Caco-2 (cell line): ENCODE measurements at places on chromosomes 2 and 18. TPM values are rescaled to one million over a fixed set of nuclear protein-coding genes. Genes with fewer than 3 reads are reported as not detected.
A peak's percentile ranks its signal among the peaks of the same experiment; 100 is the strongest.

PELI1 gene
- total RNA-seq: 64.1 and 69.2 TPM in 2 replicates

PSMA8 gene
- total RNA-seq: not detected in 2 replicates

PKDCC gene
- total RNA-seq: 322 and 339 TPM in 2 replicates

MTIF2 gene
- total RNA-seq: 37.6 and 42.7 TPM in 2 replicates

SPP2 gene
- not detected in 2 replicates for total RNA-seq

SH2D6 gene
- total RNA-seq: 0.51 and 0.88 TPM in 2 replicates

CFAP53 gene
- 0.23 TPM in 1 of 2 replicates, not detected in the other for total RNA-seq

GRCh38 chr2:173157676-173158293 lies 82.1 kb downstream of the MAP3K20 start:
- DNase-seq: no peak

DNA sequence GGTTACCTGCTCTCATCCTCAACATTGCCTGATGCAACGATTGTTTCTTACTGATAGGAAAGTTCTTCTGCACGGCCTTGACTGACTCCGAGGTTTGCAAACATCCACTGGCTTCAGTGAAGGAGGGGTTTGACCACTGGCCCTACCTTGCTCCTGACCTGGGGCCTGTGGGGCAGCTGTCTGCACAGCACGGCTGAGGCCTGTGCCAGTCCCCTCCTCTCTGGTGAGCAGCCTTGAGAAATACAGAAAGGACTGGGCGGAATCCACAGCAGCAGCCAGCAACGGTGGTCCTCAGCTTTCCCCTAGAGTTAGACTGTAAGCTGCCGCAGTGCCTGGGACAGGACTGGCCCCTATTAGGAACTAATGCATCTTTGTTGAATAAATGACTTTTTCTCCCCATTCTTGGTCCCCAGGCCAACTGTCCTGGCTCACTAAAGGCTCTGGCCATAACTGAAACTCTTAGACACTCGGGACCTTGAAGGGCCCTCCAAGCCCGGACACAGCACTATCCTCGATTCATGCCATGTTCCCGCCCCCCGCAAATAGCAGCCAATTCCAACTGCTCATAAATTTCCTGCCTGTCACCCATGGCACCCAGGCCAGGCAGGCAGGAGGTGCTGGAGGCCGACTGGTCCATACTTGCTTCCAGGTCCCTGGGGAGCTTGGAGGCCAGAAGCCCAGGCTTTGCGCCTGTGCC lies 26.7 kb downstream of the ATOH8 start:
- no peak for DNase-seq

GRCh38 chr18:24914171-24914525 lies 437.8 kb downstream of the ZNF521 start:
- no peak for DNase-seq

- no peak for DNase-seq
Observed at GRCh38 chr18:24878289-24878688, 417.9 kb downstream of the HRH4 start.

GRCh38 chr2:241659150-241659739 lies 21.8 kb downstream of the ATG4B start:
- DNase-seq: peak; percentile 48

DNA sequence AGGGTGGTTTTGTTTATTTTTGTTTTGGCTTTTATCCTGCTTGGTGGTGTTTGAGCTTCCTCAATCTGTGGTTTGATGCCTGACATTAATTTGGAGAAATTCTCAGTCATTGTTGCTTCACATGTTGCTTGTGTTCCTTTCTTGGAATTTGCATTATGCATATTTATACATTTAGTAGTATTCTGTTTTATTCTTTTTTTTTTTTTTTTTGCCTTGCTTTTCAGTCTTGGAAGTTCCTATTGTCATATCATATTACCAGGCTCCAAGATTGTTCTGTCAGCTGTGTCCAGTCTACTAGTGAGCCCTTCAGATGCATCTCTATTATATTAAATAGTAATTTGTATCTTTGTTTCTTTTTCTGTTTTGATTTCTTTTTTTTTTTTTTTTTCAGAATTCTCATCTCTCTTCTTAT lies 77.0 kb downstream of the EPC2 start:
- DNase-seq: no peak

- no peak for DNase-seq
Observed at GRCh38 chr2:3313781-3314375, 63.7 kb downstream of the EIPR1 start.

DNA sequence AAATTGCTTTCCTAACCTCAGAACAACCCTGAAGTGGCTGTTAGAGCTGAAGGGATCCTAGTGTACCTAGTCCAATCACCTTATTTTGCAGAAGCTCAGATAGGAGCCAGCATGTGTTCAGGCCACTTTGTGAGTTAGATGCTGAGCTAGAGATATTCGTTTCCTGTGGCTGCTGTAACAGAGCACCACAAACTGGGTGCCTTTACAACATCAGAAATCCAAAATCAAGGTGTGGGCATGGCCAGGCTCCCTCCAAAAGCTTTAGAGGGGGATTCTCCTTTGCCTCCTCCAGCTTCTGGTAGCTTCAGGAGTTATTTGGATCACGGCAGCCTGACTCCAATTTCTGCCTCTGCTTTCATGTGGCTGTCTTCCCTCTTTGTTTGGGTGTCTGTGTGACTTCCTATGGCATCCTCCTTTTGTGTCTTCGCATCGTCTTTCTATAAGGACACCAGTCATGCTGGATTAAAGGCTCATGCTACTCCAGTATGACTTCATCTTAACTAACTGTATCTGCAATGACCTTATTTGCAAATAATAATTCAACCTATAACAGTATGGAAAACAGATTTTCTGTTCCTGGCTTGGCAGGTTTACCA lies 86.3 kb upstream of the TGFA start:
- no peak for DNase-seq

DNA sequence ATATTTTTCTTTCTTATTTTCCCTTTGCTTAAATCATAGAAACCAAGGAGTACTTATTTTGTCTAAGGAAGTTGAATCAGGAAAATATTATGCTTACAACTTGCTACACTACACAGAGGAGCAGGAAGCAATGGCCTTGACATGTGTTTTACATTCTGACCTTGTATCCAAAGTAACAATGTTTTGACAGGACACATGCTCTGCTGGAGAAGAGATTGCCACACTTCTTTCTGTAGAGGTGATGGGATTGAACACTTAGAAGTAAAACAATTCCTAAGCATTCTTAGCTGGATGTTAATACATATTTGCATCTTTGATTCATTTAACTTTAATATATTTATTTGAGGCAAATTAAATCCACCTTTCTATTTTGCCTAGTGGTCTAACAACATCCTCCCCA lies 929.1 kb downstream of the DSC3 start:
- no peak for DNase-seq

DNA sequence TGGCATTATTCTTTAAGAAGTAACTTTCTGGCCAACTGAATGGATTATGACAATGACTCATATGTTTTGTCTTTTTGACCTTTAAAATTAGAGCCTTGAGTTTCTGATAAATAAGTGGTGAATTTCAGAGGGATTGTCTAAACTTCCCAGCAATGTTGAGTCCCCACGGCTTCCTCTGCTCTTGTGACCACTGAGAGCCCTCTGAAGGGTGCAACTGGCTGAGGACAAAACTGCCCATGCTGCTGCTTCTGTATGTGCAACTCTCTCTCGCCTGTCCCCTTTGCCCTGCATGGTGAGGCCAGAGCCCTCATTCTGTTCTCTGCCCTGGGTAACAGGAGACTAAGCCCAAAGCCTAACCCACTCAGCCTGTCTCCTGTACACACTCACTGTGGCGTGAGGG lies 52.7 kb upstream of the SLC14A1 start:
- DNase-seq: no peak
